ENCODE measurements at places on chromosomes 2 and 18.
A peak's percentile ranks its signal among the peaks of the same experiment; 100 is the strongest.

DNA sequence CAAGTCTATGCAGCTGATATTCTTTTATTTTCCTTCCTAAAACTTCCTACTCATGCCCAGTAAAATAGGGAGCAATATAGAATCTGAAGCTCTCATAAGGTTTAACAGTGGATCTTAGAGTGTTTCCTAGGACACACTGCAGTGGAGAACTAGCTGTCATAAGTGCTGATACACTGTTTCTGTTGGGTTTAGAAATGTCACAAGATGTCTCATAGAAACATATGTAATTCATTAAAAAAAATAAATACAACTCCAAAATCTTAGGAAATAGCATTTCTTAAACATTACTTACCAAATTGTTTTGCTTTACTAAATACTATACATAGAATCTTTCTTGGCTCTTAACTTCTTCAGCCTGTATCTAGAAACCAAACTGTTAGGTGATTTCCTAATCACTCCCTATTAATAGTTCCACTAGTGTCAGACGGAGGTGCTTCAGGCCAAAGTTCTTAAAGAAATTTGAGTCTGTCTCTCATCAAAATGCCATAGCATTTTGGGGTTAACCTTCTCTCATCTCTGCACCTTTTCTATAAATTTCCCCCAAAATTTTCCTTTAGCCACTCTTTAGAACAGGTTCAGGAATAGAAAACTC, 93.7 kb downstream of the CERKL start:
- DNase-seq = no peak

GRCh38 chr2:195709901-195710806, 53.1 kb downstream of the SLC39A10 start:
- DNase-seq = peak; percentile 45

- no peak for DNase-seq
Observed at GRCh38 chr2:210324458-210324857, 9.5 kb upstream of the MYL1 start.

DNA sequence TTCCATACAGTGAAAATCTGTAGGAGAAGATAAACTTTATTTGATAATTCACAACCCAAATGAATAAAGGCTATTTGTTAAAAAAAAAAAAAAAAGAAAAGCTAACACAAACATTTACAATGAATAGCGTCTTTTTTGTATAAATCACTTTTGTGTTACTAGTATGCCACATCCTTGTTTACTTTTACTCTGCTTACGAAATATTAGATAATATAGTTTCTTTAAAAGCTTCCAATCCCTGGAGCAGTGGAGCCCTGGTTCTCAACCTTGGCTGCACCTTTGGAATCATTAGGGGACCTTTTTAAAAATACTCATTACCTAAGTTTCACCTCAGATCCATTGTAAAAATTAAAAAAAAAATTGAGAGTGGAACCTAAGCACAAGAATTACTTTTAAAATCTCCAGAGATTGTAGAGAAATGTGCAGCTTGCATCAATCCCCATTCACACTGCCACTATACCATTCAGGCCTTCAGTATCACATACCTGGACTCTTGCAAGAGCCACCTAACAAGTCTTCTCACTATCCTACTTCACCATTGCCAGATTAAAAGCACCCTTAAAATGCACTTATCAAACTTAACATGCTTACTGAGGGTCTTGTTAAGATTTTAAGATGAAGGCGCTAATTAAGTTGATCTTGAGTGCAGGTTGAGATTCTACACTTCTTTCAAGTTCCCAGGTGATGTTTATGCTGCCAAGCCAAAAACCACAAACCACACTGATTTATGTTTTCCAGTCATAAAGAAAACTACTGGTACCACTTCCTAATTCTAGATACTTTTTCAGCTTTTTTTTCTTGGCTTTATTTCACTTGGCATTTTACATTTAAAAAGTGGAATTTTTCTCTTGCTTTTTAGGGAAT, 59.7 kb upstream of the ZC3H15 start:
- no peak for DNase-seq

GRCh38 chr18:22176420-22177326, 7.3 kb downstream of the GATA6 start:
- DNase-seq = no peak

GRCh38 chr2:155830817-155831579, 501.5 kb downstream of the NR4A2 start:
- no peak for DNase-seq

DNA sequence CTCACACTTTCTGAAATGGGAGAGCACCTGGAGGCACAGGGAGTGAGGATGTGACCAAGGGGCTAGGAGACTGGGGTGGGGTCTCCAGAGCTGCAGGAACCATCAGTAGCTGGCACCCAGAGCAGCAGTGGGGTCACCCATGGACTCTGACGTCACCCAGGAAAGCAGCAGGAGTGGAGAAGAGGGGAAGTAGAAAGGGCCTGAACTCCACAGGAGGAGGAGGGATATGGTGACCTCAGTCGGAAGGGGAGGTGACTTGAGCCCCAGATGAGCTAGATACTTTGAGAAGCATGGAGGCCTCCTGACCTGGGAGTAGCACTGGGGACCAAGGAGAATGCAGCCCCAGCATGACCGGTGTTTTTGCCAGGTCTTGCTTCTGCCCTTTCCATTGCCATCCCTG, 8.8 kb downstream of the NMUR1 start:
- DNase-seq = no peak

DNA sequence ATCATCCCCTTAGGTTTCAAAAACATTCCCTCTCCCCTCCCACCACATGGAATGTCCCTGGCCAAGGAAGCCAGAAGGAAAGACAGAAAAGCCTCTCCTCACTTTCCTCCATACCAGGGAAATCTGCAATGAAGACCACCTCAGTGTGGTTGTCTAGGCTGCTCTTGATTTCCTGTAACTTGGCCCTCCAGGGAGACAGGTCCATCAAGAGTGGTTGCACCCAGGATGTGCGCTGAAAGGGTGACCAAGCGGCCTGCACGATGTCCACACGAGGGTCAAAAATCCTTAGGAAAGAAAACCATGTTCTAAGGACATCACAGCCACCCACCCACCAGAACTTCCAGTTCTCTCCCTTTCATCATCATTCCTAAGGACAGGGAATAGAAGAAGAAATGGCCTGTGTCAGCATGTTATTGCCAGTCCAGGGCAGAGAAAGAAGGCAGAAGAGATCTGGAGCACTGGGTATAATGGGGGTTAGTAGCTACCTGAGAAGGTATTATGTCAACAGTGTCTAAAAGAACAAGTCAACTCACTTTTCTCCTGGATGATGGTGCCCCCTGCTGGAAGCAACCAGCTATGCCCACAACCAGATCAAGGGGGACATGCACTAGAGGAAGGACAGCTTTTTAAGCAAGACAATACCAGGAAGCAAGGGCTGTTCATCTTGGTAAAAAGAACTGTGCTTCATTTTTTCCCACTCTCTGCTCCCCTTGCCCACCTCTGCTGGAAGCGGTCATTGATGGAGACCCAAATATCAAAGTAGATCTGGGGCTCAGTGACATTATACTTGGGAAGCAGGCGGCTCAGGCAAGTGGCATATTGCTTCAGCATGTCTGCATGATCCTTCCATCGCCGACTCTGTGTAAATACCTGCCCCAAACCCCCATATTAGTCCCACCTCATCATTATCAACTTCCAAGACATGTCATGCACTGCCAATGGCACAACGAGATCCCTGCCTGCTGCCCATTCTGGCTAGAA, 9.3 kb downstream of the GGCX start:
- DNase-seq = peak; percentile 58

DNA sequence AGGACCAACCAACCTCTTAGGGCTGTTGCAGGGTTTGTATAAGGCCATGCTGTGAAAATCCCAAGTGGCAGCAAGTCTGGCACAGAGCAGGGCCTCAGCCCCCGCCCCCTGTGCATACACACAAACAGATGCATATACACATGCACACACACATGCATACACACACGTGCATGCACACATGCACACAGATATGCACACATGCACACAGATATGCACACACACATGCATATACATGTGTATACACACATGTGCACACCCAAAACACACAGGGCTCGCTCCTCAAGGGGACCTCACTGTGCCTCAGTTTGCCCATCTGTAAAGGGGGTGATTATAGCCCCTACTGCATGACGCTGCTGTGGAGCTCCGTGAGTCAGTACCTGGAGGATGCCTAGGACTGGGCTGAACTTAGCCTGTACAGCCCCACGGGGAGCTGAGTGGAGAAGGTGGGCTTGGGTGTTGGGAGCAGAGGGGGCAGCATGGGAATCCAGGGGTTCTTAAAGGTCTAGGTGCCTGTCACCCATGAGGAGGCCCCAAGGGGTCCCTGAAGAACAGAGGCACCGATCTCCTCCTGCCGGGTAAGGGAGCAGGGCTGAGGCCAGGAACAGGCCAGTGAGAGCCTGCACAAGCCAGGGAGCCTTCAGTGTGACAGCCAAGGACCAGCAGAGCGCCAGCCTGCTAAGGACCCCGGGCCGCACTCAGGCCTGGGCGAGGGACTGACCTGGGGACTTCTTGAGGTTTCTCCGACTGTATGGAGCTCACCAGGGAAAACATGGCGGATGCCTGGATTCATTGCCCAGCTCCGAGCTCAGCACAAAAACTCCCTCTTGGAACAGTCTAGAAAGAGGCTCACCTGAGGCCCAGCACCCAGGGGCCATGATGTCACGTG, 24.0 kb upstream of the ALPI start:
- no peak for DNase-seq

GRCh38 chr2:101305492-101306078, 2.9 kb downstream of the RNF149 start:
- peak; percentile 65 for DNase-seq

GRCh38 chr18:77006305-77007175, 126.0 kb downstream of the MBP start:
- DNase-seq = no peak

- DNase-seq = no peak
Observed at GRCh38 chr2:9641641-9642040, 10.8 kb upstream of the YWHAQ start.

DNA sequence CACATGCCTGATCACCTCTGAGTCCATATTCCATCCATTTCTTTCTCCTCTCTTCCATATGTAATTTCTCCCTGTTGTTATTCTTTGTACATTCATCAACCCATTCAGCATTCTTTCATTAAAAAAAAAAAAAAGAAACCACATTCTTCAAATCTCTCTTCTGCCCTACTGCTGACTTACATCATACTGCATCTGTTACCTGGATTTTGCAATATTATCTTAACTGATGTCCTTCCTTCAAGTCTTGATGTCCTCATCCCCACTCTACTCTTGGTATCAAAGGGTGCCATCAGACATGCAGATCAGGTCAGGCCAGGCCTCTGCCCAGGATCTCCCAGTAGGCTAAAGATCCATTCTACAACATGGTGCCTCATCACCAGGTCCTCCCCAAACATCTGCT, 90.6 kb downstream of the SGPP2 start:
- DNase-seq = no peak

- DNase-seq = no peak
Observed at GRCh38 chr2:136029149-136029548, 43.7 kb upstream of the DARS1 start.

- no peak for DNase-seq
Observed at GRCh38 chr2:34307636-34308035, 708.5 kb upstream of the FAM98A start.

- no peak for DNase-seq
Observed at GRCh38 chr18:58310517-58310916, 266.5 kb downstream of the NEDD4L start.

DNA sequence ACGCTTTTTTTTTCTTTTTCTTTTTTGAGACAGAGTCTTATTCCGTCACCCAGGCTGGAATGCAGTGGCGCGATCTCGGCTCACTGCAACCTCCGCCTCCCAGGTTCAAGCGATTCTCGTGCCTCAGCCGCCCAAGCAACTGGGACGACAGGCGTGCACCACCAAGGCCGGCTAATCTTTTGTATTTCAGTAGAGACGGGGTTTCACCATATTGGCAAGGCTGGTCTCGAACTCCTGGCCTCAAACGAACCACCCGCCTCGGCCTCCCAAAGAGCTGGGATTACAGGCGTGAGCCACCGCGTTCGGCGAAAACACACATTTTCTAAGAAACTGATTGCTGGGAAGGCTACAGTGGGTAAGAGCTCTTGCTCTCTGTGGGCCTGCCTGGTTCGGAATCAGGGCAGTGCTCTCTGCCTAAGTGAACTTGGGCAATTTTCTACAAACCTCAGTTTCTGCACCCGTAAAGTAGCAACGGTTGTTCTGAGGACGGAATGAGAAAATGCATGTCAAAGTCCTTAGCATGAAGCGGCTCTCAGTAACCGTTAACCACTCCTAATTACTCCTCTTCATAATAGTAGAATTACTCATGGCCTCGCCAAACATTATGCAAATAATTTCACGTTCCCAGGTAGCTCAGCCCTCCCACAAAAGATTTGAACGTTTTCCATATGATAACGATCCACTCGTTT, 1.0 kb upstream of the PMAIP1 start:
- DNase-seq = no peak

- DNase-seq = peak; percentile 29
Observed at GRCh38 chr2:63662028-63662804, 73.5 kb downstream of the MDH1 start.

DNA sequence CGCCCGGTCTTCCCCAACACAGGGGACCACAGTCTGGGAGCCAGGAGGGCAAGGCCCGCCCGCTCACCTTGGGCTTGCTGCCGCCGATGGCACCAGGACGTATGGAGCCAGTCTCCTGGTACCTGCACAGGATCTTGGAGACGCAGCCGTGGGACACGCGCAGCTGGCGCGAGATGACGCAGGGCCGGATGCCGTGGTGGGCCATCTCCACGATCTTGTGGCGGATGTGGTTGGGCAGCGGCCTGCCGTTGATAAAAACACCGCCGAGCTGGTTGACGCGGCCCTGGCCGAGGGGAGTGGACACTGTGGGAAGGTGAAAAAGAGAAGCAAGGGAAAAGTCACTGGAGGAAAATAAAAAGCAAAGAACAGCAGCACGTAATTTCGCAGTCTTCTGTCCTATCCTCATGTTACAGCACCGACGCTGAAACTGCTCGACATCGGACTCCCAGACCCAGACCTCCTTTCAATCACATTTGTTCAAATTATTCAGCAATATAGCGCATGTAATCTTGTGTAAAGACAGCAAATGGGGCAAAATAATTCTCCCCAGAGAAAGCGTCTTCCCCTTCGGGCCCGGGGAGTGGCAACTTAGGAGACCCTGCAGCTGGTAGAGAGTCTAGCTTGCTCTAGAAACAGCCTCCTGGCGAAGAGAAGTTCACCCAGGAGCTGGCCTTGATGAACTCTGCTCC, 1.7 kb downstream of the PAX3 start:
- DNase-seq = peak; percentile 56

DNA sequence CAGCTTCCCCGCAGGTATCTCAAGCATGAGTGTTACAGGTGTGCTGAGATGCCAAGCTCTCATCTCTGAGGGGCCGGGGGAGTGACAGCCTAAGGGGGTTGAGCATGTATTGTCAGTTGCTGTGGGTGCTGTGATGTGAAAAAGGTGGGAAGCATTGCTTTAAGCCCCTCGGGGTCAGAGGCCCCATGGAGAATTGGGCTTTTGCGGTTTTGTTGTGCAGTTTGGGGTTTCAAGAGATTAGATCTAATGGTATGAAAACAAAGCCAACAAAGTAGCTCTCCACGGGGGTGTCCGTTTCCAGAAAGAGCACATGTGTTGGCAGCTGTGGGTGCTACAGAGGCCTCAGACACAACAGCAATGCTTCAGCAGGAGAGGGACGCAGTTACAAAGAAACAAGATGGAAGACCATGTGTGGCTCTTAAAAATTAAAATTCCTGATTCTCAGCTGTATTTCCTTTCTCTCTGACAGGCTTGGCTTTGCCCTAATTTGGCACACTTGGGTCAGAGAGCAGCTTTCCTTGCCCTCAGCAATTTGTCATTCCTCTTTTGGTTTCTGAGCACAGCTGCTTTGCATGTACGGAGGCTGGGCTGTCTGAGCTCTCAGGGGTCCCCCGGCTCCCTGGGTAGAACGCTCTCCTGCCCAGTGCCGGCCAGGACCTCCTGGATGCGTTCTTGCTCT, 69.9 kb downstream of the TMEM247 start:
- no peak for DNase-seq

All from HFFc6 (cell line).